ENCODE measurements at places on chromosomes 1 and 21.

DNA sequence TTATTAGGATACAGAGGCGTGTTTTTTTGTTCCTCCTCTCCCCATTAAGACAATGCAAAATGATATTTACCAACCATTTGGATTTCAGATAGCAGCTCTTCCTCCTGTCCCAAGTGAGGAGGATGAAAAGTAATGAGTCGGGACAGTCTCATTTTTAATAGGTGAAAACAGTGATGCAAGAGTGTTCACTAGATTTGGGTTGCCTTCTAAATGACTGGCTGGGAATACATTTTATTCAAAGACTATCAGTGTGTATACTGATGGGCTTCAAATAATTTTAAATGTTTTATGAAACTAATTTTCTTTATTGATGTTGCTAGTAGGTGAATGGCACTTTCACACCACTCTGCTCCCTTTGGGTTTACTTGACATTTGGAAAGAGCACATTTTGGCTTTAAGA lies 2.1 kb downstream of the RCOR3 start:
- no peak for DNase-seq

DNA sequence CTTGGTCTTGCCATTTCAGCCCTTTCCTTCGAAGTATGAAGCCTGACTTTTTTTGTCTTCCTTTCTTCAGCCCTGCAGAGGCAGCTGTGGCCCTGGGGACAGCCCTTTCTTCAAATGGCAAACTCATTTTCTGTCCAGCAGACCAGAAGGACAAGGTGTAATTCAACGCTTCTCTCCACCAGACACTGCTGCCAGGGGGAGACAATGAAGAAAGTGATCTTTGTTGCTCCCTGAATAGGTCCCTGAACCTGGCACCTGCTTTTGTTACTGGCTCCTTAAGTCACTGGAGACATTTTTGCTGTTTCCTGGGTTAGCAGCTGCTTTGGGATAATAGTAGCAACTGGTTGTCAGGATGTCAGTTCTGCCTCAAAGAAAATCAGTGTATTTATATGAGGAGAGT lies 50.8 kb upstream of the MACF1 start:
- no peak for DNase-seq

DNA sequence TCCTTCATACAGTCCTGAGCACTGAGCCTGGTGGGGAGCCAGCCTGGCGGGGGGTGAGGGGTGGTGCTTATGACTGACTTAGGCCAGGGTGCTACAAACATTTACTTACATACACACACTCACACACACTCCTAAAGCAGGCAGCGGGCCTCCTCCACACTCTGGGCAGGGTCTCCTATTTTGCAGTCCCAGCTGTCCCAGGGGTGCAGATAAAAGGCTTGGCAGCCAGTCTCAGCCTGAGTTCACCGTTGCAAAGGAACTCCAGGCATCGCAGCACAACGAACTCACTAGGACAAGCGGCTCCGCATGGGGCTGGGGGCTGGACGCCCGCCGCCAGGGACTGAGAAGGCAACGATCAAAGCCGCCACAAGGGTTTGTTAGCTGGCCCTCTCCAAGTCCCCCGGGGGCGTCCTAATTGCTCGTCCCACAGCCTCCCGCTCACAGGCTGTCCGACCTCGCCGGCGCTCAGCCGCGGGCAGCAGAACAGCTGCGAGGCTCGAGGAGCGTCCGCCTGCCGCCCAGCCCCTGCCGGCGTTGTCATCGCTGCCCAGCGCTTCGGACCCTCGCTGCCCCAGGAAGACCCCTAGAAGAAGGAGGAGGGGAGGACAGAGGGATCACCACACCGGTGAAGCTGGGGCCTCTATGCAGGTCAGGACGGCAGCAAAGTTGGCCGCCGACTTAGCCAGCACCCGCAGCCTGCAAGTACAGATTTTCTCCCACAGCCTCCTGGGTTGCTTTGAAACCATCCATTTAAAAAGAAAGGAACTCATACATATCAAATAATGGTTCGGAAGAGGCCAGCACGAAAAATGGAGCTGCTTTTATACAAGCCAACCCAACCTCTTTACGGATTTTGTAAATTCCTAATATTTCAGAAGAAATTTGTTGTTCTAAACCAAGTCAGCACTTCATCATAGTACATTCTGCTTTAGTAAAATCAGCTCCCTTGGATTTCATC lies 6.2 kb downstream of the BARHL2 start:
- no peak for DNase-seq

DNA sequence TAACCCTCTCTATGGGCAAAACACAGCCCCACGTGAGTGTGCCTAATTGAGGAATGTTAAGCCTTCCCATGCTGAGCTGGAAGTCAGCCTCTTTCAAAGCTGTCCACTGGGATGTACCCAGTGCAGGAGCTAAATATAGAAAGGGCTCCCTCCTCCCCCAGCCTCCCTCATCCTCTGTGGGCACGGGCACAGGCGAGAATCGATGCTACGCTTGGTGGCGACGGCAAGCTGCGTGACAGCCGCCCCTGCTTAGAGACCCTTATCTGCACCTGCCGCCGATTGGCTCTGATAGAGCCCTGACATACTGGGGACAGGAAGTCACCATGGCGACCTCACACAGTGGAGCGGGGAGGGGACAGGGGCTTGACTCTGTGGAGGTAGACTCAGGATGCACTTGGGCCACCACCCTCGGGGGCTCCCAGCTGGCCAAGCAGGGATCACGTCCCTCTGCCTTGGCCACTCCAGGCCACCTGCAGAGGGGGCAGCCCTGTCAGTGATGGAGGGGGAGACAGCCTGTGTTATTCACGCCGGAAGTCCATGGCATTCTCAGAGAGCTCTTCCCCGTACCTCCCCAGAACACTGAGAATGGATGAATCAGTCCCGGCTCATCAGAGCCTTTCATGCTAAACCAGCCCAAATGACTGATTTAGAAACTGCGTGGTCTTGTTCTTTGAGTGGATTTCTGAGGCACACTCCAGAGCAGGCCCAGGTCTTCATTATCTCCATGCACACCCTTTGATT lies 84.8 kb downstream of the KCND3 start:
- DNase-seq: no peak

GRCh38 chr21:33852485-33852884 lies 63.1 kb downstream of the ATP5PO start:
- no peak for DNase-seq

DNA sequence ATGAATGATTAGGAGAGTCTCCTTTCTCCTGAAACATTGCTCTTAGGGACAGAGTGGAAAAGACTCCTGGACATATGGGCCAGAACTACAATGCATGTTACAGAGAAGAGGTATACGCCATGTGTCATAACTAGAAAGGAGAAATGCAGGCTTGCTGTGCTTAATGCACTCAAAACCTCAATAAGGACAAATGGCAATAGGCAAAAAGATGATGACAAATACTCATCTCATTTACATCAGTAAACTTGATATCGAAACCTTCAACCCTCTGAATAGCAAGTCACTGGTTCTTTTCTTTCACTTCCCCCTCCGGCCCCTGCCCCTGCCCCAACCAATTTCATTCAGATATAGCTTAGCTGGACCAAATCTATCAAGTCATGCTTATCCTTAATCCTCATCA lies 1.9 kb upstream of the GPR88 start:
- DNase-seq: no peak

- no peak for DNase-seq
Measured at GRCh38 chr1:232036181-232036933, 409.8 kb downstream of the DISC1 start.

GRCh38 chr21:42760951-42761751 lies 107.7 kb downstream of the PDE9A start:
- no peak for DNase-seq

- no peak for DNase-seq
Measured at GRCh38 chr1:43910343-43910742, 23.3 kb upstream of the ARTN start.

DNA sequence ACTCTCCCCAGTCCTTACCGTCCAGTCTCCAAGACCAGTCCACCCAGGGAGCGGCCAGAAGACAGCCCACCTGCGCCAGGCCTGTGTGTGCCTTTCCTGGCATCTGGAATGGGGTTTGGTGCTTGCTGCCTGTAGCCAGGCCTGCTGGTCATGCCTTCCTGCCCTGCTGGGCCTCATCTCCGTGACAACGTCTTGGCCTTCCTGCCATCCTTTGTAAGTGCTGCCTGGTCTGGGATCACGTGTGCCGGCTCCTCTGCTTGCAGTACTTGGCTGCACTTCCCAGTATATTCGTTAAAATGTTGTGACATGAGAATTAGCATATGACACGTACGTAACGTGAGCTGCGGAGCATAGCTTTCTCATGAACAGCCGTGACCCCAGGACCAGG lies 145.3 kb upstream of the COL6A1 start:
- DNase-seq: no peak

DNA sequence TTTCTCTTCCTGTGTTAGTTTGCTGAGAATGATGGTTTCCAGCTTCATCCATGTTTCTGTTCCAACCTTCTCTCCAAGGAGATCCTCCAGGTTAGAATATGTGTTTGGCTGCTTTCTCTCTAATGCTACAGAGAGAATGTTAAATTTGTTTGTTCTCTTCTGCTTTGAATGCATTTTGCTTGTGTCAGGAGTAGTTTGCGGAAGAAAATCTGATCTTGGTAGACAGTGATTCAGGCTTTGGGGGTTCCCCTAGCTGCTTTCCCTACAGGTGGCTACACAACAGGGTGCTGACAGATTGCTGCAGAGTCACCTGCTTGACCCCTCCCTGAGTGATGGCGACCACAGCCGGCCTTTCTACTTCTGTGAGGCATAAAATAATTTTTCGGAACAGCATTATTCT lies 41.8 kb downstream of the MACO1 start:
- no peak for DNase-seq

- no peak for DNase-seq
Measured at GRCh38 chr1:66980745-66981367, 56.1 kb downstream of the MIER1 start.

GRCh38 chr1:44831516-44831915 lies 11.5 kb downstream of the PTCH2 start:
- DNase-seq: no peak

DNA sequence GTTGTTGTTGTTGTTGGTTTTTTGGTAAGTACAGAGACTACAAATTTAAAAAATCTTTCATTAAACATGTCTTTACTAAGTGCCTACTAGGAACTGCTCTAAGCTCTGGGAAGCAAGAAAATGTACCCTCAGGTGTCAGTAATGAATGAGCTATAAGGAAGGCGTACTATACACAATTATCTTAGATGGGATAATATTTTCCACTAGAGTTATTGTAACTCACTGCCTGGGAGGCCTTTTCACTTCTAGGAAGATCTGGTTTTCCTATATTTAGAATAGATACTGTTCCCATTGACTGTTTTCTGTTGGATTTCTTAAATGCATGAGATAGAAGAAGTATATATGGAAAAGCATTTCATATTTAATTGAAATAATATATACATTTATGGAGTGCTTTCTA lies 19.6 kb downstream of the CLIC4 start:
- no peak for DNase-seq

DNA sequence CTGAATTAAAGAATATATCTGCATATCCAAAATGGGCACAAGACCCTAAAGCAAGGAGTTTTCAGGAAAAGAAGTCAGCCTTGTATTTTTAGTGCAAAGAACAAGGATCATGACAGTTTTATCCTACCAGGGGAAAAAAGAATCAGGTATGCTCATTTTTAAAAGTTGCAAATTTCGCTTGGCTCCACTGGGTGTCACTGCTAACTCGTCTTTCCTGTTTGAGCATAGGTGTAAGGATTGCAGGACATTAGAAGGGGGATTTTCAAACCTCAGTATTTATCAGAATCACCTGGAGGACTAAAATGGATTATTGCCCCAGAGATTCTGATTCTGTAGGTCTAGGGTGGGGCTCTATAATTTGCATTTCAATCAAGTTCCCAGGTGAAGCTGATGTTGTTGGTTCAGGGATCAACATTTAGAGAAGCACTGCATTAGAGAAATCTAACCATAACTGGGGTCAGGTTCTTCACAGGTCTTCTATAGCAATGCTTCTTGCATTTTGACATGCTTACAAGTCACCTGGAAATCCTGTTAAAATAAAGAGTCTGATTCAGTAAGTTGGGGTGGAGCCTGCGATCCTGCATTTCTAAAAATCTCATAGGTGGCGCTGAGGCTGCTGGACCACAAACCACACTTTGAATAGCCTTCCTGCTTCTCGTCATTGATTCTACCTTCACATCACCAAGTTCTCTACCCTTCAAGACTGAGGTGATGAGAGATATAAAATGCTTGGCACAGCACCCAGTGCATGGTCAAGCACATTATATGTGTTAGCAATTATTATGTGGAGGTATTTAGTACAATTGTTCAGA lies 39.6 kb downstream of the NUF2 start:
- no peak for DNase-seq

DNA sequence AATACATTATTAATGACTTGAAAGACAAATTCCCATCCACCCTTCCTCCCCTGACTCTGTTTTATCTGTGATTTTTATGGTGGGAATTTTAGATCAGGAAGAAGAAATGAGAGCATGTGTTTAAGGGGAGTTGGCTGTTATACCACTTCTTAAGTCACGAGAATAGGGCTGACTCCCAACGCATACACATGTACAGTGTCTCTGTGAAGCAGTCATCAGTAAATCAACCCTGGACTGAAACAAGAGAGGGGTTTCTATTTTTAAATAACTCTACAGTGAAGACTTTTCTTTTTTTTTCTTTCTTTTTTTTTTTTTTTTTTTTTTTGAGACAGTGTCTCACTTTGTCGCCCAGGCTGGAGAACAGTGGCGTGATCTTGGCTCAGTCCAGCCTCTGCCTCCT lies 106.1 kb downstream of the LBR start:
- no peak for DNase-seq

DNA sequence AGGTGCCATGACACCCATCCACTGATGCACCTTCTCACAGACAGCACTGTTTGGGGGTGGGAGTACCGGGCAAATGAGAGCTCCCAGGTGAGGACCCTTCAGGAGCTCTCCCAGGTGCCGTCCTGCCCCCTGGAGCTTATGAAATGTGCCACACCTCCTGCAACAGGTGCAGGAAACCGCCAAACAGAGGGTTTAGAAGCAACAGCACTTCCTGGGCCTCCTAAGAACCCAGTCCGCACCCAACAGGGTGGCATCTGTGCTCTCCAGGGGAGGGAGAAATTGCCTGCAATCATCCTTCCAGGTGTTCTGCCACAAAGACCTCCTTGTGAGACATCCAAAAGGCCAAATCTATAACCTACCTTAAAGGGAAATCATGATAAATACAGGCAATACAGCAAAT lies 87.7 kb upstream of the ATP1B1 start:
- no peak for DNase-seq

GRCh38 chr1:44519035-44519676 lies 114.1 kb downstream of the RNF220 start:
- DNase-seq: no peak

DNA sequence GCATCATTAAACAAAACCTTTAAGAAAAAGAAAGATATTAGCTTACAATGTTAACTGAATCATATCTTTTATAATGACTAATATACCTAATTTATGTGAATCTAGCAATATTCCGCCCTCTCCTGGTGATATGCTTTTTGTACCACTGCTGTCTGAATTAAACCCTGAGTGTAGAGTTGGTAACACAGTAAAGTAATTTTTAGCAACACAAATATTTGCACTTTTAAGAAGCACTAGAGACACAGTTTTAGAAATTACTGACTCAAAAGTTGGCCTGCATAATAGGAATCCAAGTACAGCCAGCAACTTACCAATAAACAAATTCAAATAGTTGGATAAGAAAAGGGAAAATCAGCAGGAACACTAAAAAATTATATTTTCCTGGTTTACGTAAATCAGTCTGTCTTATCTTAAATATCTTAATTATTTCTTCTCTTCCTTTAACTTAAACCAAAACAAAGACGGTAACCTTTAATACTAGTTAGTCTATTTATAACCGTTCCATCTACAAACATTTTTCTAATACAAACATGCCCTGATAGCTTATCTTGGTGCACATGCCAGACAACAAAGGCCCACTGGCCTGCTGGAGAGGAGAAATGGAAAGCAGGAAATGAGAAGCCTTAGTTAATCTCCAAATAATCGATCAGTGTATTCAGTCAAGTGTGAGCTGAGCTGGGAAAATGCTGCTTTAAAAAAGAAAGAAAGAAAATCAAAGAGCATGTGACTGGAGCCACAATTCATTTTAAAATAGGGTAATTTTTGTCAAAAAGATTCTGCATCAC lies 246.0 kb downstream of the RERE start:
- DNase-seq: no peak

Data from effector CD8-positive, alpha-beta T cell (primary cell).